ENCODE measurements at places on chromosomes 5 and 9.

DNA sequence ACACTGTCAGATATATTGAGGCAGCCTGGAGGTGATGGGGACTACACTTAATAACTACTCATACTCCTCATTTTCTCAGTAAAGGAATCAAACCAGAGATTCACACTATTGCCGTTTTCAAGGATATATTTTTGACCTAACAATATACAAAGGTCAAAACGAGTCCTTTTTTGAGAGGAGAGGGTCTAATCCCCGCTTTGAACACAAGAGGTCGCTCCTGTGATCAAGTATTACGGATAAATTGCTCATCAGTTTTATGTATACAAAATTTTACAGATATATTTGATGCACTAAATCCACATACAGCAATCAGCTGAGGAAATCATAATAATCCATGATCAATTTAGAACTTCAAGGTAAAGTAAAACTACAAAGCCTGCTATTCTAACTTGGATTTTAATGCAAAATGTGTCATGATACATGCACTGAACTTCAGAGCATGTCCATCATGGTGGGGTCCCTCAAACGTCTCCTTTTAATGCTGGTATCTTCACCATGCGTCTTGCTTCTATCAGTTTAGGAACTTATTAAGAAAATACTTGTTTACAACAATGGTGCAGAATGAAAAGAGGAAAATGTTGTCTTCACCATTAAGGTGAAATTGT lies 2.5 kb upstream of the ISL1 start:
- DNase-seq = peak; percentile 47

DNA sequence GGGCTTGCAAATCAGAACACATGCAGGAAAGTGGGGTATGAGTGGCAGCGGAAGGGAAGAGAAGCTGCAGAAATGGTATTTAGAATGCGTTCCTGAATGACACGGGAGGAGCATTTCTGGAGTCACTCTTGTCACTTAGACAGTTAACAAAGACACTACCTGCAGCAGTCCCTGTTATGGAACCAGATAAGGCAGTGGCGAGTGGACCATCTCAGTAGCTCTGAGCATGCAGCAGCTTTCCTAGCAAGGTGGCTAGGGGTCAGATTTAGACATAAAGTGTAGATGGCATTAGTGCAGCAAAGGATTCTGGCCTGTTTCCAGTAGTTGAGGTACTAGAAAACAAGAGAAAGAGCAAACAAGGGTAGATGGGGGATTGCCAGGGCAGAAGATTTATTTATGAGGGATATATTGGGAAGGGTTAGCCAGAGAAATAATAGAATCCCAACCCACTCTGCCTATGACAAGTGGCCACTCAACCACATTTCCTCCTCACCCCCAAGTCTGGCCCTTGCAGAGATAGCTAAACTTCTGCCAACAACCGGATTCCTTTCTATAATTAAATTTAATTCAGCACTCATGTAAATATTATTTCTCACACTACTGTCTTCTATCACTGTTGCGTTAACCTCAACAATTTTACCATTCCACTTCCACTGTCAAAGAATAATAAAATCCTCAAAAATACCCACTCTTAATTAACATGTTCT lies 201.6 kb downstream of the DCP2 start:
- DNase-seq = no peak

DNA sequence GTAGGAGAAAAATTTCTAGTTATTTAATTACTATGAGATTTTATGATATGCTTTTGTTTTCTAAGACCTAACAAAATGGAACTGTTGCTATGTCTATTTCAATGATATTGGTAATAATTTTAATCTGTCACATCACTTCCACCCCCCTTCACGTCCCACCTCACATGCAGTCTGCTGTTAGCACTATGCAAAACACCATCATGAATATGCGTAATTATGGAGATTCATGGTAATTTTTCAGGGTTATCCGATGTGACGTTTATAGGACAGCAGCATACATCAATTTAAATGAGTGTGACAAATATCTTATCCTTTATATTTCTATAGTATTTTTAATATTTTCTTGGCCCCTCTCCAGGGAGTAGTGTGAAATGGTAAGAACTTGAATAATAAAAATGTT lies 283.8 kb upstream of the TMEM161B start:
- DNase-seq = no peak

GRCh38 chr5:17167171-17167891 lies 50.1 kb upstream of the BASP1 start:
- DNase-seq = no peak

DNA sequence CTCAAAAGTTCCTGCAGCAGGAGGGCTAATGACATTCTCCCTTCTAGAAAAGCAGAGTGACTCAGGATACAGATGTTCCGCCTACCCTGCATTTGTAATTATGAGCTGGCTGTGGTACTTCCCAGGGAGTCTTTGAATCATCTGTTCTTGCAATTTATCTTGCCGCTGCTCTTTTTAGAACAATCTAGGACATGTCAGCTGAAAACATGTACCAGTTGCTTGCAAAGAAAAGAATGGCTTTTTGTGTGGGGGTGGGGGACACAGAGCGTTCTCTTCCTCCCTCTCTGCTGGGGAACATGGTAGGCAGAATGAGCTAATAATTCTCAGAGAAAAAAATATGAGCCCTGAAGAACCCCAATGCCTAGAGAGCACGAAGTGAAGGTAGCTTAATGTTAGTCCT lies 51.7 kb upstream of the TUT7 start:
- DNase-seq = no peak

- no peak for DNase-seq
Measured at GRCh38 chr5:148855249-148856008, 29.0 kb downstream of the ADRB2 start.

DNA sequence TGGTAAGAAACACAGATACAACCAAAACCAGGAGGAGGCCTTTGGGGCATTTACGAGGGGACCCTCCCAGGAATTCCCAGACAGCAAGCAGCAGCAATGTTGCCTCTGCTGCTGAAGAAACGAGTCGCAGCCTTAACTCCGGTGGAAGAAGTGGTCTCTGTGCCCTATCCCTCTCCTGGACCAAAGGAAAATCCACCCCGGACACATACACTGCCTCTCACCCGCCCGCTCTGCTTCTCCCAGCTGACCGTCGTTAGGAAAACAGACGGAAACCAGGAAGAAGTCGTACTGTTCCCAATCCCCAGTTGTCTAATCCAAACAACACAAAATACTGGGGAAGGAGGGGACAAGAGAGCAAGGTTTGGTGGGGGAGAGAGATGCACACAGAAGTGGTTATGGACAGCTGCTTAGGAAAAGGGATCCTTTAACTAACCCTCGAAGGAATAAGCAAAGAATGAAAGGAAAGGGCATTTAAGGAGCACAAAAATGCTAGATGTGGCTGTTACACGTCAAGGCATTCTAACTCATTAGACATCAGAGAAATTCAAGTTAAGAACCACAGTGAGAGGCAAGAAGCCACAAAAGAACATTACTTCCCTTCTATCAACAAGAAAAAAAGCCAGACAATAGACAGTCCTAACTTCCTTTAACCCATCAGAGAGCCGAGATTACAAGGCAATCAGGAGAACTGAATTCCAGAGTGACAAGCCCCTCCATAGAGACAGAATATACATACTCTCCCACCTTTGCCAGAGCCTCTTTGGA lies 71.9 kb downstream of the ACTL7B start:
- DNase-seq = no peak

DNA sequence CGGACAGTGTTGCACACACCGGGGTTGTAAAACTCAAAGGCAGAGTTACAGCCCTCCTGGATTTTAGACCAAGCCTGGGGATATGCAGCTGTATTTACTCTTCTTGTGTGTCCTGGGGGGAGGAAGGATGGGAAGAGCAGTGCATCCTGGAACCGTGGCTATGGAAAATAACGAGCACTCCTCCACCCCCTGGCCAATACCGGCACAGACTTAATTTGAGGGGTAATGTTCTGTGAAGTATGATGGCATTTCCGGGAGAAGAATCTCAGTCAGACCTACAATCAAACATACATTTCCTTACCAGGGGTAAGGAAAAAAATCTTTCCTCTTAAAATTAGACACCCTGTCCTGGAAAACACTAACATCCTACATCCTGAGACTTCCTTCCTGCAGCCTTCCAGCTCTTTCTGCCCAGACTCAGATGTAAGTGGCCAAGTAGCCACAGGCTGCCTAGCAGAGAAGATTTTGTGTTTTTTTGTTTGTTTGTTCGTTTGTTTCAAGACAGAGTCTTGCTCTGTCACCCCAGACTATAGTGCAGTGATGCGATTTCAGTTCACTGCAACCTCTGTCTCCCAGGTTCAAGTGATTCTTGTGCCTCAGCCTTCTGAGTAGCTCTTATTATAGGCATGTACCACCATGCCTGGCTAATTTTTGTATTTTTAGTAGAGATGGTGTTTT lies 11.0 kb upstream of the ERMP1 start:
- DNase-seq = peak; percentile 1

DNA sequence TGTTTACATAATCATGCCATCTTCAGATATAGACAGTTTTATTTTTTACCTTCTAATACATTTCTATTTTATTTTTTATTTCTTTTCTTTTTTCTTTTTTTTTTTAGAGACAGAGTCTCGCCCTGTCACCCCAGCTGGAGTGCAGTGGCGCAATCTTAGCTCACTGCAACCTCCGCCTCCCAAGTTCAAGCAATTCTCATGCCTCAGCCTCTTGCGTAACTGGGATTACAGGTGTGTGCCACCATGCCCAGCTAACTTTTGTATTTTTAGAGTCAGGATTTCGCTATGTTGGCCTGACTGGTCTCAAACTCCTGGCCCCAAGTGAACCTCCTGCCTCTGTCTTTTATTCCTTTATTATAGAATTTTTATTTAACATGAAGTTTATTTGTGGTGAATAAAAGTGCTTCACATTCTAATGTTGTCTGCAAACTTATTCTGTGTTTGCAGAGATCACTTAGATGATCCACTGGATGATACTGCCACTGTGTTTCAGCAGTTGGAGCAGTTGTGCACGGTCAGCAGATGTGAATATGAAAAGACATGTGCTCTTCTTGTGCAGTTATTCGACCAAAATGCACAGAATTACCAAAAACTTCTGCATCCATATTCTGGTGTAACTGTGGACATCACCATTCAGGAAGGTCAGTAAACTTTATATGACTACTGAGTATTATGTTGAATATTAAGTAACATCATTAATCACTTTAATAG lies 62.2 kb downstream of the RANBP17 start:
- no peak for DNase-seq

DNA sequence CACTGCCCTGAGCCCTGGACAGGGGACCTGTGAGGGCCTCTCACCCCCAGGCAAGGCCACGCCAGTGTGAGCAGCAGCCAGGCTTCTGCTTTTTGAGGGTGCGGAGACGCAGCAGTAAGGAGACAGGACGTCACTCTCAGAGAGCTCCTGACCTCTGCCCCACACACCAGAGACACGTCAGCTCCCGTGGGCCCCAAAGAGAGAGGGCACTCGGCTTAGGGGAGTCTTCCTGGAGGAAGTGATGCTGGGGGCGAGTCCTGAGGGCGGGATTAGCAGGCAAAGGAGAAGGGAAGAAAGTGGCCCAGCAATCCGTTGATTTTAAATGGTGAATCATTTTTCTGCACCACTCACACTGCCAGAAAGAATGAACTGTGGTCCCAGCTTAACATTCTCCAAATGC lies 24.0 kb upstream of the SLC9A3 start:
- DNase-seq = no peak

DNA sequence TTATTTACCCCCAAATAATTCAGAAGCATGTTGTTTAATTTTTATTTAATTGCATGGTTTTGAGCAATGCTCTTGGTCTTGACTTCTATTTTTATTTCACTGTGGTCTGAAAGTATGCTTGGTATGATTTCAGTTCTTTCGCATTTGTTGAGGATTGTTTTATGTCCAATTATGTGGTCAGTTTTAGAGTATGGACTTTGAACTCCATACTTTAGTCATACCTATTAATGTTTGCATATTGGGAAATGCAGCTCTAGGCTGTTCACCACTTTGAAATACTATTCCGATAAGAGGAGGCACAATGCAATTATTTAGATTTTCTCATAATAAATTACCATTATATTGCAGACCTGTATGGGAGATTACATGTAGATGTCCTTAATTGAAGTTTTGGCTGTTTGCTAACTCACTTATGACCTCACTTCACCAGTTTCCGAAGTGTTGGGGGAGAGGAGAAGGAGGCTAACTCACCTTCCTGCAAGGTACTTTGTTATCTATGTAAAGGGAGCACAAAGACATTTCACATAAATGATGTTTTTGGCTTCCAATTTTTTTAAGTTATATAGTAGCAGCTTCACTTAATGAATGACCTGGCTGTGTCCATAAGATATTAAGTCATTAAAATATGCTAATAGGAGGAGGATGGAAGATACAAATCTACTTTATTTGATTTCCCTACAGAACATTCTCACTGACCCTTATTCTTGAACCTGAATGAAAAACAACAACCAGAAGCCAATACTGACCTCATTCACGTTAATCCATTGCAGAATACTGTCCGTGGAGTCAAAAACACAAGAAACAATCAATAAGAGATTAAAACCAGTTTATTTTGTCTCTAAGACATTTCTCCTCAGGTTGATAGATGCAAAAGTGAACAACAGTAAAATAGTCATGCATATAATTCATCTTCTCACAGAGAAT lies 970.3 kb upstream of the ARRDC3 start:
- DNase-seq = no peak
